ENCODE measurements at places on chromosomes 1 and 21.

DNA sequence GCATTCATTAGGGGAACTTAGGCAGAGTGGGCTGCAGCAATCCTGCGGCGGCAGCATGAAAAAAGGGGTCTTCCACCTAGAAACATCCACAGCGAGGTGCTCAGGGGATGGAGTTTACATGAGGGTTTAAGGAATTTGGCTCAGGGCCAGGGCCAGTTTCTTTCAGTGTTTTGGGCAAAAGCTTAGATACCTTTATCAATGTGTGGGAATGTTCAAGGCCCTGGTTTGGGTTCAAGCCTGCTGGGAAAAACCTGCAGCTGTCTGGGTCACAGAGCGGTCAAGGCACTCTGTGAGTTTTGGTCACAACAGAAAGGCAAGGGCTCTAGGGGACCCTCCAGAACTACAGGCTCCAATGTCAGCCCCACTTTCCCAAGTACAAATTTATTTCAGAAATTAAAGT is 230.3 kb downstream of the DISC1 start:
- DNase-seq, result no peak

DNA sequence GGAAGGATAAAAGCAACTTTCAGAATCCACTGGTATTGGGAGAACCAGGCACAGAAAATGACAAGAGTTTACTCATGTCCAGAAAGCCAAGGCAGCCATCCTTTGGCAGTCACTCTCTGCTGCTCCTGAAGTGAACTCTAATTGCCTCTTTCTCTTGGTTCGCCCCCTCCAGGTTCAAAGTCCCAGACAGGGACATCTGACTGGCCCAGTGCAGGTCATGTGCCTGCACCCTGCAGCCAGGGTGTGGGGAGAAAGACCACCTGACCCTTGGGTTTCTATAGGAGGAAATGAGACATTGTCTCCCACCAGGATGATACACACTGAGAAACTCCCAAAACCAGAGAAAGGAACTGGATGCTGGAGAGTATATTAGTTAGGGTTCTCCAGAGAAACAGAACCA is 103.9 kb upstream of the SYT6 start:
- no peak for DNase-seq

DNA sequence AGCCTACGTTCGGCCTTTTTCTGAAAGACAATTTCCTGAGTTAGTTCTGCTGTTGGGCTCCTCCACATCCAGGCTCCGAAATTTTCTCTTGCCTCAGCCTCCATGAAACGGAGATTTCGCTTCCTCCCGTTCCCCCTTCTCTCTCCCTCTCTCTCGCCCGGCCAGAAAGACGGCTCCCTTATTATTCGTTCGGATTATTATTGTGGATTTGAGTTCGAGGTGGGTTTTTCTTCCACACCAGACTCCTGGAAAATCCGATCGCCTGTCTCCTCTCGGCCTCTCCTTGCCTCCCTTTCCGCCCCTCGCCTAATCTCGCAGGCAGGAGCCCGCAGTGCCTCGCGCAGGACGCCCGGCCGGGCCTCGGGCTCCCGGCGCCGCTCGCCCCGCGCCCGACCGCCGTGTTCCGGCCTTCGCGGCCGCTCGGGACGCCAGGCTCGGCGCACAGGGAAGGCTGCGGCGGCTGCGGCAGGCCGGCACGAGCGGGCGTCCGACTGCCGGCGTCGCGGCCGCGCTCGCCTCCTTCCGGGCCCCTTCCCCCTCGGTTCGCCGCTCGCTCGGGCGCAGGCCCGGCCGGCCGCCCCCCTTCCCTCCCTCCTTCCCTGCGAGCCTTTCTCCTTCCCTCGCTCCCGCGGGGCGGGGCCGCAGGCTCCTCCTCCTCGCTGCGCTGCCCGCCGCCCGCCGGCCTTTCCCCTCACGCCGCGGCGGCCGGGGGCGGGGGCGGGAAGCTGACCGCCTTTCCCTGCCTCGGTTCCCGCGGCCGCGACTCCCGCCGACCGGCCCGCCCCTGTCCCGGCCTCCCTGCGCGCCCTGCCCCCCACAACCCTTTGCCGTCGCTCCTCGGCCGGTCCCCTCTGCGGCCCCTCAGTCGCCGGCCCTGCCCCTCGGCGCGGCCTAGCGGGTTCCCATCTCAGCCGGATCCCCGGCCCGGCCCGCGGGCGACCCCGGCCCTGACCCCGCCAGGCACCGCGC is at the start of gene ARHGEF11:
TSS of gene ARHGEF11 (minus strand) at position 493 of the 969 bp plus-strand sequence. CDS start 1,412 bp downstream, outside the sequence.
- DNase-seq, result no peak

DNA sequence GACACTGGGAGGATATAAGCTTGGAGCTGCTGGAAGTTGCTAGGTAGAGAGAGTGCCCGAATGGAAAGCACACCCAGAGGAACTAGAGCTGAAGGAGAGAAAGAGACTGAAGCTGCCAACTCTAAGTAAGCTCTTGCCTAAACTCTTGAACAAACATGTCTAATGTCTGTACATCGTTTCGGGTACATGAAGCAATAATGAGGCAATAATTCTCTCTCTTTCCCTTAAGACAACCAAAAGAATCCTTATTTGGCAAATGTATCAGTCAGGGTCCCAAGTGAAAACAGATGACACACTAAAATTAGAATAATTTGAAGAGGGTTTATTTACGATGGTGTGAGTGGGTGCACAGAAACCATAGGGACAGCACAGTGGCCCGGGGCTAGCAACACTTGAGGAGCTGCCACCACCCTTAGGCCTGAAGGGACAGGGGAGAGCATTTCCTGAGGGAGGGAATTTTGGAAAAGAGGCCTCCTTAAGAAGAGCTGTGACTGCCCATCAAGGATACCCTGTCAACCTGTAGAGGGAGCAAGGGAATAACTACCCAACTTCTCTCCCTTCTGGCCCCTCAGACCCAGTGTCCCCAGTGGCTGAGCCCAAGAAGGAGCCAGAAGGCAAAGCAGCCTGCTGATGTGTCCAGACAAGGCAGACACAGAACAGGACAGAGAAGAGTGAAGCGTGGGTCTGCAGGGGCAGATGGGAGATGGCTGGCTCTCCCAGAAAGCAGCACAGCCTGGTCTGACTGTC is 36.1 kb upstream of the KHDRBS1 start:
- no peak for DNase-seq

DNA sequence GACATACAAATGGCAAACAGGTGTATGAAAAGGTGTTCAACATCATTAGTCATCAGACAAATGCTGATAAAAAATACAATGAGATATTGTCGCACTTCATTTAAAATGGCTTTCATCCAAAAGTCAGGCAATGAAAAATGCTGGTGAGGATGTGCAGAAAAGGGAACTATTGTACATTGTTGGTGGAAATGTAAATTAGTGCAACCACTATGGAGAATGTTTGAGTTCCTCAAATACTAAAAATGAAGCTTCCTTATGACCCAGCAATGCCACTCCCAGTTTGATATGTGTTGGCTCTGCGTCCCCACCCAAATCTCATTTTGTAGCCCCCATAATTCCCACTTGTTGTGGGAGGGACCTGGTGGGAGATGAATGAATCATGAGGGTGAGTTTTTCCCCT is 309.7 kb upstream of the ZRANB2 start:
- no peak for DNase-seq

DNA sequence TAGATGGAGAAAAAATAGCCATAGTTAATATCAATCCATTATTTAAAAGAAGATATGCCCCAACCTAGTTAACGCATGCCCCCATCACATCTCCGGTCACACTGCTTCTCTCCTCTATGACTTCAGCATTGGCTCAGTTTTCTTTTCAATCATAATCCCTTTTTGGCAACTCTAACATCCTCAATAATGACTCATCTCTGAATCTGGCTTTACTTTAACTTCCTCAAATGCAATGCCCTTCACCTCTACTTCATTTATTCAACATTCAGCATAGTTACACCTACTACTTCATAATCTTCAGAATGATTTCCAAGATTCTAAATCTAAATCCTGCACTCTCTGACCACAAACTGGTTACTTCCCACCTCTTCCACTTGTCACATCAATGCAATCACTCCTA is 417.3 kb downstream of the USH2A start:
- no peak for DNase-seq
